Naive thymus-derived CD4-positive, alpha-beta T cell (primary cell): ENCODE measurements at places on chromosomes 6 and 20. TPM values are rescaled to one million over a fixed set of nuclear protein-coding genes. Genes with fewer than 3 reads are reported as not detected.

Gene FIG4
- 13.4 TPM for total RNA-seq

Gene LY6G6D
- total RNA-seq: not detected

Gene MAPK13
- 30.5 TPM for total RNA-seq

Gene RIMS4
- total RNA-seq: not detected

Gene CCHCR1
- 20.1 TPM for total RNA-seq

DNA sequence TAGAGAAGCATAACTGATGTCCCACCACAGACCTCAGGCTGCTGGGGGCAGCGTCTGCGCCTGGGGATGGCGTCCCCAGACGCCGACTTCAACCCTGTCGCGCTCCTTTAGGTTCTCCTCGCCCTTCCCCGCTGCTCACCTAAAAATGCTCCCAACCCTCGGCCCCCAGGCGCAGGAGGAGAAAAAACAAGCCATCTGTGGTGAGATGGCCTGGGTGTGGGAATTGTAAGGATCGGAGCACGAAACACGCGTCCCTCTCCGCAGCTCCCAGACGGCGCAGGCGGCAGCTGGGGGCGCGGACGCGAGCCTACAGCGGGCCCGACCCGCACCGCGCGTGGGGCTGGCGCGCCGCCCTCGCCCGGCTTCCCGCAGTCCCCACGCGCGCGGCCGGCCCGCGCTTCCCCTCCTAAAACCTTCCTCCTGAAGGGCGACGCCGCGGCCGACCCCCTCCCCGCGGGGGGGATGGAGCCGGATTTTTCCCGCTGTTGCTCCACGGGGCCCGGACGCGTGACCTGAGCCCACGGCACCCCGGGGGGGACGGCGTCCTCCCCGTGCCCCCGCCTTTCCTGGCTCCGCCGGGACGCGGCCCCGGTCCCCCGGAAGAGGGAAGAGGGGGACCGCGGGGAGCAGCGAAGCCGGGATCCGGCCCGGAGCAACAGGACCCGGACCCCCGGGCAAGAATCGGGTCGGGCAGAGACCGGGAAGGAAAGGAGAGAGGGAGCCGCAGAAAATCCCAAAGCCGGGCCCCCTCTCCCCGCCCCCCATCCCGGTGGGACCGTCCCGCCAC is 611 bp downstream of the EPB41L2 start:
- H3K4me3 ChIP-seq: peak overlapping the region; percentile 63
- H3K36me3 ChIP-seq: no peaks in the 10 kb centered on the region
- peak overlapping the region; percentile 54 for H3K27ac ChIP-seq
- DNase-seq: peak; percentile 17
- no peaks in the 10 kb centered on the region for H3K27me3 ChIP-seq

- no peaks in the 10 kb centered on the region for H3K27me3 ChIP-seq
- no peak for DNase-seq
- H3K27ac ChIP-seq: no peak overlapping the region
- peak overlapping the region; percentile 6 for H3K4me3 ChIP-seq
These were observed 1.2 kb downstream of the NKX2-2 start for GRCh38 chr20:21512634-21513180.

GRCh38 chr6:126123226-126123625 is 136.9 kb downstream of the TRMT11 start:
- no peaks in the 10 kb centered on the region for H3K36me3 ChIP-seq
- H3K27ac ChIP-seq: no peak overlapping the region
- H3K4me3 ChIP-seq: no peak overlapping the region
- DNase-seq: no peak
- H3K4me1 ChIP-seq: no peaks in the 10 kb centered on the region
- H3K27me3 ChIP-seq: no peaks in the 10 kb centered on the region

GRCh38 chr20:3652676-3653596 is 10.3 kb downstream of the GFRA4 start:
- no peaks in the 10 kb centered on the region for H3K36me3 ChIP-seq
- no peak for DNase-seq
- H3K27me3 ChIP-seq: no peaks in the 10 kb centered on the region
- H3K4me1 ChIP-seq: no peaks in the 10 kb centered on the region

DNA sequence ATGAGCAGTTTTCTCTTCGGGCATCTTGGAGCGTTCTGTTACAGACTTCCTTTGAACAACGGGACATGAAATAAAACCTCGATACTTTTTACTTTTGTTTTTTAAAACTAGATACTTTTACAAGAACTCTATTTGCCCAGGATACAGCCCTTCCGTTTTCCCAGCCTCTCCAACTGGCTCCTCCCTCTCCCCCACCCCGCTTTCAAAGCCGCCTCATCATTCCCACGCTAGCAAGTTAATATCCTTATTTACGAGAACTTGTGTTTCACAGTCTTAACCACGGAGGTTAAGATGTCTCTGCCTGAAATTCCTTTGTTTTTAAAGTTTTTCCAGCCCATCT is 241 bp upstream of the CFAP206 start:
- no peak for DNase-seq
- no peaks in the 10 kb centered on the region for H3K27me3 ChIP-seq
- peak overlapping the region; percentile 98 for H3K4me3 ChIP-seq
- H3K4me1 ChIP-seq: no peaks in the 10 kb centered on the region

GRCh38 chr6:23951691-23952090 is 174.3 kb upstream of the NRSN1 start:
- H3K27ac ChIP-seq: no peak overlapping the region
- no peak overlapping the region for H3K4me3 ChIP-seq
- no peaks in the 10 kb centered on the region for H3K27me3 ChIP-seq
- H3K36me3 ChIP-seq: no peaks in the 10 kb centered on the region
- H3K4me1 ChIP-seq: no peaks in the 10 kb centered on the region
